Dorsolateral prefrontal cortex (tissue), 122 donors: ENCODE measurements at places on chromosomes 5 and 9.

DNA sequence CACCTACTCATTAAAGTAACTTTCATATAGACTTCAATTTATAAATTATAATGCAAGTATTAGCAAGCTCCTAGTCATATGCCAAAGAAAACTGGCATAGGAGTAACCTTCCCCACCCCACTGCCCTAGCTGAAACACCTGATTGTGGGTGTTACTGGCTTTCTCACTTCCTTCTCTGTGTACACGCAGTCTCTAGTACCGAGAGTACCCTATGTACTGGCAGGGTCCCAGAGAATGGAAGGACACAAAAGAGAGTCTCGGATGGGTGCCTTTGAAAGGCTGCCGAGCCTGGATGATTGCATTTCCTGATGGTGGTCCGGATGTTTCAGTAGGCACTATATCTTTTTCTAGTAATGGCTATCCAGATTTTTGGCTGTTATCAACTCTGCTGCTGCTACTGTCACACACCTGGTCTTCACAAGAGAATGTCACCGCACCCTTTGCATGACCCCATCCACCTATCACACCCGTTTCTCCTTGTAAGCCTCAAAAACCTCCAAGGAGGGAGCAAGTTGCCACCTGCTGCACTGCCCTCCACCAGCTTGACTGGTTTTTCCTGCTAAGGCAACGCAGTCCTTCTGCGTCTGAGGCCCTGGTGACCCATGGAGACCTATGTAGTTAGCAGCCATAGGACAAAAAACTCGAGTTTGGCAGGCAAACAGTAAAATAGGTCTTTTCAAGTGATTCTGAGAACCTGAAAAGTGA lies 53.8 kb upstream of the CLINT1 start:
- DNase-seq, result no peak

- no peak for DNase-seq
Measured at GRCh38 chr5:124631874-124632550, 114.4 kb downstream of the ZNF608 start.

DNA sequence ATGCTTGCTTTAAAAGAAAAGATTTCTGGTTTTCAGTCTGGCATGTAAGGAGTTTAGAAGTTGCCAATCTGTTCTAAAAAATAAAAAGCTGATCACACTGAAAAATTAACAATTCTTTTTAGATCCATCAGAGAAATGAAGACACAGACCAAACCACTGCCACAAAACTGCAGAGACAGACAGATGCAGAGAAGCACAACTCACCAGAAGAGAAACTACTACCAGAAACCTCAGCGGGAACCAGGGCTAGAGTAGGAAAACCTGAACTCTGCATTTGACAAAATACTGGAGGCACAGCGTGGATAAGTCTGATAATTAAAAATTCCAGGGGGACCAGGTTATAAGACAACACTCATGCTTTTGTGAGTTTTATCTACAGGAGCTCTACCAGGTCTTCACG lies 28.8 kb downstream of the FBXL17 start:
- DNase-seq, result no peak

GRCh38 chr5:96595300-96596090 lies 66.7 kb upstream of the CAST start:
- DNase-seq, result no peak

DNA sequence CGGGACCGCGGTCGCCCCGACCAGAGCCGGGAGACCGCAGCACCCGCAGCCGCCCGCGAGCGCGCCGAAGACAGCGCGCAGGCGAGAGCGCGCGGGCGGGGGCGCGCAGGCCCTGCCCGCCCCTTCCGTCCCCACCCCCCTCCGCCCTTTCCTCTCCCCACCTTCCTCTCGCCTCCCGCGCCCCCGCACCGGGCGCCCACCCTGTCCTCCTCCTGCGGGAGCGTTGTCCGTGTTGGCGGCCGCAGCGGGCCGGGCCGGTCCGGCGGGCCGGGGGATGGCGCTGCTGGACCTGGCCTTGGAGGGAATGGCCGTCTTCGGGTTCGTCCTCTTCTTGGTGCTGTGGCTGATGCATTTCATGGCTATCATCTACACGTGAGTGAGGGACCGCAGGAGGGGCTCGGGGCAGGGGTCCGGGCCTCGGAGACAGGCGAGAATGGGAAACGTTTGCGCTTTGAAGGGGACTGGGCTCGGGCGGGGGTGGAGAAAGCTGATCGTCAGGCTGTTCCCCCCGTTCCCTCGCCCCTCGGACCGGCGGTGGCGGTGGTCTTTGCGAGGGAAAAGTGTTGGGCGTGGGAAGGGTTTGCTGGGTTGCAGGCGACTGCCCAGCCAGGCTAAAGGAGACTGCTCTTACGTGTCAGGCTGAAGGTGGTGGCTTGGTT lies 457 bp downstream of the UGCG start:
- DNase-seq, result peak; percentile 67

DNA sequence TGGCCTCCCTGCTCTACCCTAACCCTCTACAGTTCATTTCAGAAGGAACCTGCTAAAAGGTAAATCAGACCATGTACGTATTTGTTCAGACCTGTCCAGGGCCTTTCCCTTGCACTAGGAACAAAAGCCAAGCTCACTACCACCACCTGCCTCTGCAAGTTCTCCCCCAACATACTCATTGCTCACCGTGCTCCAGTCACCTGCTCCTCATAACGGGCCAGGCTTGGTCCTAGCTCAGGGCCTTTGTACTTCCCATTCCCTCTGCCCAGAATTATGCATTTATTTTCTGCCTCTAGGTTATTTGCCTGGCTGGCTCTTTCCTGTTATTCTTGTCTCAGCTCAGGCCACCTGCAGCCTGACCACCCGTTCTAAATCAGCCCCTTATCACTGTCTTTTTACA lies 4.8 kb upstream of the FGF1 start:
- DNase-seq, result no peak

DNA sequence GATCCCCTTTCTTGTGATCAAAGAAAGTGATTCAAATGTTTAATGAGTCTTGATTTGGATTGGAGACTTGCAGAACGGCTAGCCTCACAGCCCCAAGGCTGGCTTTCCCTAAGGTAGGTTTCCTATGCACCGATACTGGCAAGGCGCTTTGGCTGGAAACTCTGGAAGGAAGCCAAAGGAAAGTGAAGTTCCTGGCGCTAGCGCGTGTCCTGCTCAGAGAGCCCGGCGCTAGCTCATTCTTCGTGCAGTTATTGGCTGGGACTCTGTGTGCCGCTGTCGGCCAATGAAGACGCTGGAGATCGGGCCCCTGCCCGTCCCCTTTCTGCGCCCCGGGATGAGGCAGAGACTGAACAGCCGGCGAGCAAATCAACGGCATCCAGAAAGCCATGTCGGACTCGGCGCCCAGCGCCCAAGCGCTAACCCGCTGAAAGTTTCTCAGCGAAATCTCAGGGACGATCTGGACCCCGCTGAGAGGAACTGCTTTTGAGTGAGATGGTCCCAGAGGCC lies at the start of gene PCDHGC3:
Gene PCDHGC3, plus strand, starts transcription at position 342 of the 507 bp plus-strand sequence. Its CDS starts 151 bp downstream, at position 493.
- DNase-seq, result peak; percentile 90
